ENCODE measurements at places on chromosomes 4 and X.

GRCh38 chr4:6362896-6363295 is 93.2 kb downstream of the WFS1 start:
- peak; percentile 25 for DNase-seq

DNA sequence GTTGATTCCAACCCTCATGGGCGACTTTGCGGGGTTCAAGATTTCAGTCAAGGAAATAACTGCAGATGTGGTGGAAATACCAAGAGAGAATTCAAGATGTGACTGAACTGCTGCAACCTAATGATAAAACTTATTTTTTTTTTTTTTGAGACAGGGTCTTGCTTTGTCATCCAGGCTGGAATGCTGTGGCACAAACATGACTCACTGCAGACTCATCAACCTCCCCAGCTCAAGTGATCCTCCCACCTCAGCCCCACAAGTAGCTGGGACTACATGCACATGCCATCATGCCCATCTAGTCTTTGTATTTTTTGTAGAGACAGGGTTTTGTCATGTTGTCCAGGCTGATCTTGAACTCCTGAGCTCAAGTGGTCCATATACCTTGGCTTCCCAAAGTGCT is 19.5 kb upstream of the WDFY3 start:
- no peak for DNase-seq

DNA sequence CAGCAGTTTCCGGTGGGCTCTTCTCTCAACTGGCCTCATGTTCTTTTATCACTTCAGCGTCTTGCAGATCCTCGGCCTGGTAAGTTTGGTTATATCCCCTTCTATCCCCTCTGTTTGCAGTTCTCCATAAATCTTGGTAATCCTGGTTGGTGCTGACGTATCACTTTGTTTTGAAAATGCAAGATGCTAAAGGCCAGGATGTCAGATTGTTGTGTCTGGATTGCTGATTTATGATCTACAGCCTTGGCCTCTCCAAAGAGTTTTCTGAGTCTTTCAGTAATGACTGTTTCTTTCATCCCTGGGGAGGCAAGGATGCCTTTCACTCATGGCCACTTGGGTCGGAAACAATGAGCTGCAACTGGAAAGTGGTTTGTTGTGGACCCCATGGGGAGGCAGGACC is 146.4 kb downstream of the AMMECR1 start:
- no peak for DNase-seq

- DNase-seq: no peak
These were observed 89.3 kb upstream of the SRD5A3 start for GRCh38 chr4:55256787-55257186.

DNA sequence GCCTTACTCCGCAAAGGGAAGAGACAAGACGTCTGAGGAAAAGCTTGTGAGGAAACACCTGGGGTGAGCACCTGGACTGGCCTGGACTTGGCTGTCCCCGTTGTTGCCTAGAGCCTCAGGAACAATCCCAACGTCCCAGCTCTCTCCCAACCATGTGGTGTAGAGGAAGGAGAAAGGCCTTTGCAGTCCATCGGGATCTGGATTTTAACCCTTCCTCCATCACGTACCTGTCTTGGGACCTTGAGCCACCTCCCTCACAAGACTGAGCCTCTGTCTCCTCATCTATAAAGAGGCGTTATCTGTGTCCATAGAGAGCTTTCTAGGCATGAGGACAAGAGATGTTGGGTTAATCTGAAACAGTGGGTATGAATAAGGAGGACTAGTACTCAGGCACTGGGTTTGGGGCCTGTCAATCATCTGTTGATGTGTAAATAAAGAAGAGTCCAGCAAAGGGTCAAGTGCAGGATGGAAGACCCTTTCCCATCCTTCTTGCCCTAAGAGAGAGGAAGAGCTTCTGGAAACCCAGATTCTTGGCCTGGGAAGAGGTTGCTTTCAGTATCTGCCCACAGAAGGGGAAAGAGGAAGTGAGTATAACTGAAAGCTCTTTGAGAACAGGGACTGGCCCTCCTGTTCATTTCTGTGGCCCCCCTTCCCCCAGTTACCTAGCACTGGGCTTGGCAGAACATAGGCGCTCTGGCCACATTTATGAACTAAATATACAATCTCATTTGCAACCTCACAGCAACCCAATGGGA is 137.1 kb downstream of the PJA1 start:
- no peak for DNase-seq

DNA sequence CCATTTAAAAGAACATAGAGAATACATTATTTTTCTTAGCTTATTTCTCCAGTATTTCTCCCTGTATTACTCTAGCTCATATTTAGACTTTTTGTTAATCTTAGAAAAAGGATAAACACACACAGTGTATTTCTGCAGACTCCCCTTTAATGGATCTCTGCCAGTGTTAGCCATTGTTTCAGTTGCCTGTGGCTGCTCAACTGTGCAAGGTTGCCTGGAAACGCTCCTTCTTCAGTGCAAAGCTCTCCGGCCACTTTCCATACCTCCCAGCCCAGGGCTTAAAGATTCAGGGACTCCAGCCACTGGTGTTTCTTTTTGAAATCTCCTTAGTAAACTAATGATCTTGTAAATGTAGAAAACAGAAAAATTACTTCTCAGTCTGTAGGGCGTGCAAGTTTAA is 104.9 kb downstream of the SLIT2 start:
- no peak for DNase-seq

GRCh38 chr4:85414972-85415371 is 60.0 kb upstream of the ARHGAP24 start:
- DNase-seq: no peak

DNA sequence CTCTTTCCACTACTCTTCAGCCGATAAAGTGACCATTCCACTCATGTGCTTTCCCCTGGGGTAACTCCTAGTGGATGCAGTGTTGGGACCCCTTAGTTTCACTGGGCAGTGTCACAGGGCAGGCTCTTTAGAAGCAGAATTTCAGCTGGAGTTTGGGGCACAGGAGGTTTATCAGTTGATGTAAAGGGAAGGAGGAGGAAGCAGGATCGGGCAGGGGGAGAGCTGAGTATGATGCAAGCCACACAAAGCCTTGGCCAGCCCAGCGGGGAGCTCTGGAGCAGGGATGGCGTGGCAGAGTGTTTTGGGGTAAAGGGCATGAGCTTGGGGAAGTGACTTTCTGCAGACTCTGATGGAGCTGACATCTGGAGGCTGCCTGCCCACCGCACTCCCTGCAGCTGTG is 19.3 kb downstream of the WDR13 start:
- DNase-seq: no peak

- no peak for DNase-seq
These were observed 407.1 kb upstream of the FRG1 start for GRCh38 chr4:189533603-189534002.

DNA sequence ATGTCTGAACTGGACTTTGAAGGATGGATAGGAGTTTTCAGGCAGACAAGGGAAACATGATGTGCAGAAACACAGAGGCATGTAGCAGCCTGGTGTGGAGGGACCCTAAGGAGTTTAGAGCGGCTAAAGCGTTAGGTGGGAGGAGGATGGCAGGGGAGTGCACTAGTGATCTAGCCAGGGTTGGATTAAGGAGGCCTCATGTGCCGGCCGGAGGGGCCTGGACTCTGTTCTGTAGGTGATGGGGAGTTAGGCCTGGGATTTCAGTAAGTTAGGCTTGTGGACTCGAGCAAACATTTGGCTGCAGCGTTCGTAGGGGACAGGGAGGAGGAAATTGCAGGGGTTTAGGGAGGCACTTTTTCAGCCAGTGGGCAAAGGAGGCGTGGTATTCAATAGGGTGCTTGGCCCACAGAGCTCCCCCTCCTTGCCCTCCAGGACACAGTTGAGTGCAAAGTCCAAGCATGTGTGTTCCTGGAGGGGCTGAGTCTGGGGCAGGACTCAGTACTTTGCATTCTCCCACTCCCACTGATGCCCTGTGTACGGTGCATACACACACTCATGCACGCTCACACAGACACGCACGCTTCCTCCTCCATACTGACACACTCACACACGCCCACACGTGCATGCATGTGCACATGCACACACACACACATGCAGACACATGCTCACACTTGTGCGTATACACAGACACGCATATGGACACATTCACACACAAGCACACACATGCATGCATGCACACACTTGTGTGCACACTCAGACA is 18.6 kb downstream of the PSAPL1 start:
- no peak for DNase-seq

- DNase-seq: no peak
These were observed 54.9 kb downstream of the MAP7D2 start for GRCh38 chrX:20061855-20062254.

DNA sequence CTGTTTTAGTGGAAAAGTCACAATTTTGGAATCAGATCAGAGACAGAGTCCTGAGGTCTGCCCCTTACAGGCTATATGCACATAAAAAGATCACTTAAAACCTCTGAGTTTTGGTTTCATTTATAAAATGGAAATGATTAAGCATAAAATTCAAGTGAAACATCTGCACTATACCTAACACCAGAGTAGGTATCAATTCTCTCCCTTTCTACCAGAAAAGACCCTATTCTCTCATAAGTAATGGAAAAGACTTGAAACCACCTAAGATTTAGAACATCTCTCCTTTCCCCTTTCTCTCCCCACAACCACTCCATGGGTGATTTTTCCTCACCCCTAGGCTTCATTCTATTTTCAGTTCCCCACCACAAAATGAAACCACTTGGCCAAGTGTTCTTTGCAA is 907 bp downstream of the LHFPL1 start:
- DNase-seq: no peak

- DNase-seq: peak; percentile 65
These were observed 4.2 kb upstream of the TMSB4X start for GRCh38 chrX:12970691-12971202.
